ENCODE measurements at places on chromosomes 1 and 21.
A peak's percentile ranks its signal among the peaks of the same experiment; 100 is the strongest.

- DNase-seq, result no peak
These were observed 18.9 kb downstream of the SDE2 start for GRCh38 chr1:225980005-225980836.

- DNase-seq, result no peak
These were observed 52.5 kb downstream of the ATP2B4 start for GRCh38 chr1:203678943-203679661.

GRCh38 chr1:14735841-14736240, 137.4 kb downstream of the KAZN start:
- no peak for DNase-seq

DNA sequence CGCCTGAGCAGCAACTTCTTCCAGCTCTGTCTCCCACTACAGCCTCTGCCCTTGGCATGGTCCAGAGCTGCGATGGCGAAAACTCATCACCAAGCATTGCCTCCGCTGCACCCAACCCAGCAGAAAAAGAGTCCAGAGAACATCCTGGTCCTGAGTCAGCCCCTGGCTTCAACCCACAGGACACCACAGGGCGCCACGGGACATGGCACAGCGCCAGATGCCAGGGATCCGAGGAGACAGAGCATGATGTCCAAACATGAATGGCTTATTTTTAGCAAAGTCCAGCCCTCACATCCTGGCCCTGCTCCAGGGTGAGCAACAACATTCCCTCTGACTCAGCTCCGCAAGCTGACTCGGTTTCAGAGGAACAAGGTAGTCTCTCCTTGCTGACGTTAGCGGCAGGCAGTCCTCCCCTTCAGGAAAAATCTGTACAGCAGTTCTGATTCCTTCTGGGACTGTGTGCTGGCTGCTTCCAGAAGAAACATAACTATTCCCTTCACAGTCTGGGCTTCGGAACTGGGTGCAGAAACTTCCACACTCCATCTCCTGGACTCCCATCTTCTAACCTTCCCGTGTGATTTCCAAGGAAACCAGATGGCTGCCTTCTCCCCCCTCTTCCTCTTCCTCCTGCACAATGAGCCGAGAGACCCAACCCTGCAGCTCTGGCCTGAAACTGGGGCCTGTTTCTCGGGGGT, 131.3 kb downstream of the TOMM20 start:
- DNase-seq, result peak; percentile 96

DNA sequence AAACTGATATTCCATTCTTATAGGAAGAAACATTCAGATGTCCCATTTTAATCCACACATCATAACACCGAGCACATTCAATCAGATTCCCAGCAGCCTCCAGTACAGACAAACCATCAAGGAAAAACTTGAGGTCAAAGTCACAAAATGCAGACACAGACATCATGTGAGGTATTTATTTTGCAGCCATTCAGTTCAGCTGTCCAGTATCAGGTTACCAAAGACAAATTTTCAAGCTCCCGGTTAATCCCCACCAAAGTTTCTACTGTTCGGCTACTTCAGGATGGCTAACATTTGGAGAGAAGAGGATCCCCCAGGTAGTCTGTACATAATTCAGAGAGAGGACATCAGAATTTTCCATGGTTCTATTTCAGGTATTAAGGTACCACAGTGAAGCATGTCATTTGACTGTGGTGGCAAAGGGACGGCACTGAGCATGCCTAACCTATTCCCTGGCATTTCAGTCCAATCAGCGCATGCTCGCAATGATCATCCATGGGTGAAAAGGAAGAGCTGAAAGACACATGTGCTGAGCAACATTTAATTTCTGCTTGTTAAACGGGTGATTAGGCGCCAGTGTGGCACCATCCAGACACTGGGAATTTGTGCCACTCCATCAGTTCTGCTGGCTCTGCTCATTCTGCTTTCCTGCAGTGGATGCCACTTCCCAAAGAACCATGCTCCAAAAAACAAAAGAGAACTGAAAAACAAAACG, 13.6 kb upstream of the NDC1 start:
- DNase-seq, result no peak

DNA sequence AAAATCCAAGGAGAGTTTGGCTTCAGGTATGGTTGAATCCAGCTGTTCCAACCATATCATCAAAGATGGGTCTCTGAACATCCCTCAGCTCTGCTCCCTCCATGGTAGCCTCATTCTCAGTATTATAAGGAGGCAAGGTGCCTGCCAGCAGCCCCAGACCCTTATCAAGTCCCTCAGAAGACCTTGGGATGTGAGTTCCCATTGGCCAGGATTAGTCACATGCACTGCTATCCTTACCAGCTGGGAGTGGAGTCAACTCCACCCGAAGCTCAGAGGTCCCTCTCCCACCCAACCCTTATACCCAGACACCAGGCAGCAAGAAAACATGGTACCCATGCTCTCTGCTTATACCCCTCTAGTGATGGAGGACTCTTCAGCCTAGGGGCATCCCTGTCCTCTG, 153.7 kb upstream of the ZBTB40 start:
- no peak for DNase-seq

DNA sequence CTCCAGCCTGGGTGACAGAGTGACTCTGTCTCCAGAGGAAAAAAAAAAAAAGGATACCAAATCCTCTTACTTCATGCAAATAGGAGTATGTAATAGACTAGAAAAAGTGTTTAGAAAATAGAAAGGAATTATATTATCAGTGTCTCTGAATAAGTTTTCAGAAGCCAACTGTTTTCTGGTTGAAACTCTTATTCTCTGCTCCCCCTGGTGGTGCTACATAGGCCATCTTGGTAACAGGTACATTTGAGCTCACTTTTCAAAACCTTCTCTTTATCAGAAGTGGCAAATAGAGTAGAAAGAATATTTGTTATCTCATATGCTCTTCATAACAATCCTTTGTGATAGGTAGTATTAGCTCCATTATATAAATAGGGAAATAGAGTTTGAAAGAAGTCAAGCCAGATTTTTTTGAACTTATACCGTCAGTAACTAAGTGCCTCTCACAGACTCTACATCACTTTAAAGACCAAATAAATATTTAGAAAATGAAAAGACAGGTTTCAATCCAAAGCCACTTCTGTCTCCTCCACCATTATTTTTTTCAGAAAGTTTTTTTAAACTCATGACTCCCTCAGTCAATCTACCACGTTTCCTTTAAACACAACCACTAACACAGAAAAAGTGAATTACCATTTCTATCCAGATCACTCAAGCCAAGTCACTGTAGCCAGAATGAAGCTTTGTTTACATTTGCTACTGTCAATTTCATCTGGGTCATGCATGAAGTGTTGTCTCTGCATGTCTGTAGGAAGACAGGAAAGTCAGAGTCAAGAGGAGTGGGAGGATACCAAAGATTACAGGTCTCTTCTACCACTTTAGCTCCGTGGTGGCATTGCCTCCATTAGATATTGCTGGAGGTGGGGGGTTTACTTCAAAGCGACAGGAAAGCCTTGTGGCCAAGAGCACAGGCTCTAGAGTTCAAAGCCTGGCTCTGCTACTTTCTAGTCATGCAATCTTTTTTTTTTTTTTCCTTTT, 45.6 kb downstream of the IL23R start:
- DNase-seq, result peak; percentile 11

GRCh38 chr1:205069371-205070125, 14.7 kb downstream of the TMEM81 start:
- DNase-seq, result no peak

DNA sequence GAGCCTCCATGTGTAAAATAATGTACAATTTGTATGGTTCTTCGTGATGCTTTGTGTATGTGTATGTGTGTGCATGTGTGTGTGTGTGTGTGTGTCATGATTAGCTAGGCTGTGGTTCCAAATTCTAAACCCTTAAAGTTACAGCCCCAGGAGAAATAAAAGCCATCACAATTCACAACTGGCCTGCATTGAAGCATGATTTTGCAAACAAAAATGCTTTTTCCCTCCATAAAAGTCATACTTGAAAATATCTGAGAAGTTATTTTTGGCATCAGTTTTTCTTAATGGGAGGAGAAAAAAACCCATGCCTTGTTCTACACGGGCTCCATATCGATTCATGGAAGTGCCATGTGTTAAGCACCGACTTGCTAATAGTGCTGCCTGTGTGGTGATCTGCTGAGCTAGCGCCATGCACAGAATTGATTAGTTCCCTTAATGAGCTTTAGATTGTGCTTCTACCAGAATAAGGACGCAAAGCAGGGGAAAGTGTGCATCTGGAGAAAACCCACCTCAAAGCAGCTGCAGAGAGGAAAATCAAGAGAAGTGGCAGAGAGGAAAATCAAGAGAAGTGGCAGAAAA, 207.3 kb downstream of the DSCAM start:
- DNase-seq, result no peak

GRCh38 chr1:53400761-53401674, 58.2 kb upstream of the DMRTB1 start:
- no peak for DNase-seq

DNA sequence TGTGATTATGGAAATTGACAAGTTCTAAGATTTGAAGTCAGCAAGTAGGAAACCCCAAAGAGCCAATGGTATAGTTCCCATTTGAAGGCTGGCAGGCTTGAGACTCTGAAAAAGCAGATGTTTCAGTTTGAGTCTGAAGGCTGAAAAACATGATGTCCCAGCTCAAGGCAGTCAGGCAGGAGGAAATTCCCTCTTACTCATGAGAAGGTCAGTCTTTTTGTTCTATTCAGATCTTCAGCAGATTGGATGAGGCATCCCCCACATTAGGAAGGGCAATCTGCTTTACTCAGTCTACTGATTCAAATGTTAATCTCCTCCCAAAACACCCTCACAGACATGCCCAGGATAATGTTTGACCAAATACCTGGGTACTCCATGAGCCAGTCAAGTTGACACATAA, 372.5 kb upstream of the ST6GALNAC5 start:
- DNase-seq, result no peak

GRCh38 chr1:148166558-148167492, 14.7 kb upstream of the NBPF11 start:
- DNase-seq, result no peak

Measured in Ammon's horn (tissue), 1 donor.